ENCODE measurements at places on chromosomes 11 and 22. TPM values are rescaled to one million over a fixed set of nuclear protein-coding genes. Genes with fewer than 3 reads are reported as not detected.

The GGT5 gene
- total RNA-seq, result 25.1 TPM

The GUCY1A2 gene
- total RNA-seq, result 5.3 TPM

GRCh38 chr11:132655187-132655855 lies 877.0 kb downstream of the OPCML start:
- DNase-seq, result no peak

The DDX25 gene
- not detected for total RNA-seq
